ENCODE measurements at places on chromosomes 1 and 21.

DNA sequence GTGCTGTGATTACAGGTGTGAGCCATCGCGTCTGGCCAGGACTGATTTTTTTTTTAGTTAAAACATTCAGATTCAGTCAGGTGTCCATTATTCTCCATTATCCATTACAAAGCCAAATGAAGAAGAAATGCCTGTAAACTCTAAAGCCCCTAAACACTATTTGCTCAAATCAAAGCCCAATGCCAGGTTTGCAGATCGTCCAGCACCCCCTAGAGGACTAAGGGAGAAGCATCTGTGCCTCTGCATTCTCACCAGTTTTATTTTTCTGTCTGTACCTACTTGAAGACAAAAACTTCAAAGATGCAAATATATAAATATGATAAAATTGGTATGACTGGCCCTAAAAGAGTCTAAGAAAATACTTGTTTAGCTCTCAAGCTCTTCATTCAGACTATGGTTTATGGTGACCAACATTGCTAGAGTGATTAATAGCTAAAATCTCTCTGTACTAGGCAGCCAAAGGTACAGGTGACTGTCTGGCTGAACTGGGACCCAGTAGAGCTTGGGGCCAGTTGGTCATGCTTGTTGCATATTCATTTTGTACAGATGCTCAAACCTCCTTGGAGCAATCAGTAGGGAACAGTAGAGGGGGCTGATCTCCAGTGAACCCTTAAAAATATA is 138.4 kb downstream of the SYT2 start:
- no peak for DNase-seq

DNA sequence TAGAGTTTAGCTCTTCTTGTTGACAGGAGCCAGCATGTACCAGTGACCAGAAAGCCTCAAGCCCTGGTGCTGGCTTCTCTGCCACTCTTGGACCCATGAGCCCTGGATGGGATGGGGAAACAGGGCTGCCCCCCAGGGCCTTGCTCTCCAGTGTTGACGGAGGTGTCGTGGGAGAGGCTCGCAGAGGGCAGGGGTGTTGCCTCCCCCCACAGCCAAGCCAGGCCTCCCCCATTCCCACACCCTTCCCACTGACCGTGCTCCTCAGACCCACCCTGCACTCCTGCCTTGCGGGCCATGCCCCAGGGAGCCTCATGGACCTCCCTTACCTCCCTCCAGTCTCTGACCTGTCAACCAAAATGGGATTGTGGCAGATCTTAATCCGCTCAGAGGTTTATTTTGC is 123.8 kb upstream of the COL6A1 start:
- DNase-seq, result no peak

- DNase-seq, result no peak
Measured at GRCh38 chr1:220563564-220563963, 35.6 kb downstream of the MARK1 start.

- no peak for DNase-seq
Measured at GRCh38 chr21:21612466-21612865, 614.3 kb downstream of the NCAM2 start.

- DNase-seq, result no peak
Measured at GRCh38 chr1:154320882-154321608, at the start of gene AQP10. AQP10 (plus strand) TSS chr1:154321093; CDS start chr1:154321156, 63 bp downstream.

DNA sequence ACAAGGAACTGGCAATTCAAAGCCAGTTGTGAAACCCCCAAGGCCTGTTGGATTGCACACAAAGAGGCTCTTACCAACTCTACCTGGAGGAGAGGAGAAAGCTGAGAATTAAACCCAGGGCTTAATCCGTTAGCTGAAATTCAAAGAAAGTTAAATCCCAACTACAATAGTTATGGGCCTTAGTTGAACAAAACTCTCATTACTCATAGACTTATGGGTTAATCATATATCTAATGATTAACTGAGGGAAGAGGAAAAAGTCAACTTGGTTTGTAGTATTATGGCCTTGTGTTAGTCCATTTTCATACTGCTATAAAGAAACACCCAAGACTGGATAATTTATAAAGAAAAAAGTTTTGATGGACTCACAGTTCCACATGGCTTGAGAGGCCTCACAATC is 838.2 kb upstream of the ADGRL2 start:
- no peak for DNase-seq

DNA sequence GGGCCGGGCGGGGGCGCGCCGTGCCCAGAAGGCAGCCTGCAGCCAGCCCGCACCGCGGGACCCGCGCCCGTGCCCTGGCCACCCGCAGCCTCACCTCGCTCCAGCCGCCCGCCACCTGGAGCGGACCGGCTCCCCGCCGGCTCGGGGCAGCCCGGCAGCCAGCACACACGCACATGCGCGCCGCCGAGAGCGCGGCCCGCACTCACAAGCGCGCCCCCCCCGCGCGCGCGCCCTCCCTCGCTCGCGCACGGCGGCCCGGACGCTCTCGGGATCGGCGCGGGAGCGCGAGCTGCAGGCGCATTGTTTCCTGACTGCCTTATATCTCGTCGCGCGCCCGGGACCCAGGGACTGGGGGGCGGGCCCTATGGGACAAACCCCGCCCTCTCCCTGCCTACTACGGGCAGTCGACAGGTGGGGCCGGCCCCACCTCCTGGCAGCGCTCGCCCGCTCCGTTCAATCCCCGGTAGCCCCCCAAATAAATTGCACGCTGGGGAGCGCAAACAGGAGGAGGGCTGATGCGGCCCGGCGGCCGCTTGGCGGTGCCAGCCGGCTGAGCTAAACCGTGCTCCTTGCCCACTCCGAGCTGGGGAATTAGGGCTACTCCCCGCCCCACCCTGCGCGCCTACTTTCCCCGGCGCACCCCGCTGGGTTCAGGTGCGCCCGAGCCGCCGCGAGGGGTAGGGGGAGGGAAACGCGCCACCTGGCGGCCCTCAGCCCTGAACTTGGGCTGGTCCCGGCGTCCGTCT is at the start of gene MYCL:
TSS of gene MYCL (minus strand) at position 204 of the 746 bp plus-strand sequence. CDS start 483 bp downstream, outside the sequence.
- peak; percentile 62 for DNase-seq

DNA sequence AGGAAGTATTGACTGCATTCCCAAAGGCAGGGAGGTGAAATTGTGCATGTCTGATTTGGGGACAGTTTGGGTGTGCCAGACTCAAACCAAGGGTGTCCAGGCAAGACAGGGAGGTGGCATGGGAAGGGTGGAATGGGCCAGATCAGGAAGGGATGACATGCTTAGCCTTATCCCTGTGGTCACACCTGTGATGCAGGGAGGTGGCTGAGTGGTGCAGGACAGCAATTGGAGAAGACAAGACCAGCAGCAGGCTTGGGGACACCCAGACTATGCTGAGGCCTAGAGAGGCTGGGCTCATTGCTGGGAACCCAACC is 4.0 kb downstream of the FOXO6 start:
- no peak for DNase-seq

DNA sequence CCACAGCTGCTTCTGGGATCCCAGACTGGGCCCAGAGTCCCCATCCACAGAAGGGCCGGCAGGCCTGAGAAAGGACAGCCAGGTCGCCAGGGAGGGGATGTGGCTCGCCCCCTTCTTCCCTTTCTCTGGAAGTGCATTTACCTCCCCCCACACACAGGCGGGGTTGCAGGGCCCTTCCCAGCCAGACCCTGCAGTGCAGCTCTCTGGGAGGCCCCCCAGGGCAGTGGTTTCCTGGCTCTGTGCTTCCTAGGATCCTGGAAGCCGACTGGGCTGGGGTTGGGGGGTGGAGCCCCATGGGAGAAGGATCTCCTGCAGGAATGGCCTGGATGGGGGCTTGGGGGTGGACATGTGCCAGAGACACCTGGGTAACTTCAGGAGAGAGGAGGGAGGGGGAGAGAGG is 4.2 kb upstream of the COL6A1 start:
- DNase-seq, result no peak

- no peak for DNase-seq
Measured at GRCh38 chr21:40120940-40121575, 253.8 kb downstream of the PCP4 start.

DNA sequence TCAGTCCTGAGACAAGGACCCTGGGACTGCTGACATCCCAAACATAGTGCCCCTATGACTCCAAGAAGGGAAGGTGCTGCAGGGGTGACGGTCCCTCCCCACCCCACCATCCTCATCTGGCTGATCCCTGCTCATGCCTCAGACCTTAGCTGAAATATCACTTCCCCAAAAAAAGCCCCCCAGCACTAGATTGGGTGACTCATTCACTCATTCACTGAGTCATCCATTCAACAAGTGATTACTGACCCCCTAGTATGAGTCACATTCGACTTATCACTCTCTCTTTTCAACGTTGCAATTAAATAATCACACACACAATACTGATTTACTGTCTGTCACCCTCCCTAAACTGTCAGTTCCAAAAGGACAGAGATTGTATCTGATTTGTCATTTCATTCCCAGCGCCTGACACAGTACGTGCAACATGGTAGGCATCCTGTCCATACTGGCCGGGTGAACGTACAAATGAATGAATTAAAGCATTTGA is 48.6 kb downstream of the HIVEP3 start:
- no peak for DNase-seq

DNA sequence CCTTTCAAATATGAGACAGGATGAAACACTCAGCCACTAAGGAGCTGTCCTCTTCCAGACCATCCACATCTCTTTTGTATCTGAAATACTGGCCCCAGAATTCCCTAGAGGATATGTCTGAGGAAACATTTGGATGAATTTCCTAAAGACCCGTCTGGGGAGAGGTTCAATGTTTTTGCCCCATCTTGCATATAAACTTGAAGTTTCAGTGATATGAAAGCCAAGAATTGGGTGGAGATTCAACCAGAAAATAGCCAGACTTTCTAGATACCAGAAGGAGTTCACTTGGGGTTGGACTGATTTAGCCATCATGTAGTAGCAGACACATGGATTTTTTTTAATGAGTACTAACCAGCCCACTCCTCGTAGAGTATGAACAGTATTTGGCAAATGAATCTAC is 182.0 kb downstream of the PLPP3 start:
- no peak for DNase-seq

DNA sequence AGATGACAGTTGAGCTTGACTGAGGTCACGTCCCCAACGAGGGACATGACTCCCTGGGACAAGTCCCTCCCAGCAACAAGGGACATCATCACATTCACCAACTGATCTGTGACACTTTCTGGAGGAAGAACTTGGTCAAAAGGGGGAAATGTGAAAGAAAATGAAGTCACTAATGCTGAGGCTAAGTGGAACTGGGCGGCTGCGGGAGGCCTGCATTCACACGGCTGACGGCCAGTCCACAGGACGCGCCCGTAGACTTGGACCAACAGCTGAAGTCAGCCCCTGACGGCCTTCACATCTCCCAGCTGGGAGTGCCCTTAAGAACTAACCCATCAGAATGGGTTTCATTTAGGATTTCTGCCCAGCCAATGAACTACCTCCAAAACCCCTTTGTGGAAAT is 26.6 kb downstream of the POFUT2 start:
- DNase-seq, result no peak

GRCh38 chr1:170205301-170205700 is 59.5 kb downstream of the NTMT2 start:
- no peak for DNase-seq

DNA sequence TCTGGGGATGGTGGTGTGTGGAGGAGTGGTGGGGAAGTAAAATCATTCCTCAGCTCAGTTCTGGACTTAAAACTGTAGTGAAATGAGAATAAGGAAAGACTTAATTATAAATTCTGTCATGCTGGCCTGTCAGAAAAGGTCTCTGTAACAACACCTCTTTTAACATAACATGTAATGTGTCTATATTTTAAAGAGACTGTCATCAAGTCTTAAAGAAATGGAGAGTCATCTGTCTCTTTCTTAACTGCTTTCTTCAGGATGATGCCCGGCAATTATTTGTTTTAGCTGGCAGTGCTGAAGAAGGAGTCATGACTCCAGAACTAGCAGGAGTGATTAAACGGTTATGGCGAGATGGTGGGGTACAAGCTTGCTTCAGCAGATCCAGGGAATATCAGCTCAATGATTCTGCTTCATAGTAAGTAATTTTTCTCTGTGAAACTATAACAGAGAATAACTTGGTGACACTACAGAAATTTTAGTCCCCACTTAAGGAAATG is 30.6 kb downstream of the GNAI3 start:
- no peak for DNase-seq

GRCh38 chr1:109777980-109778625 is 14.4 kb upstream of the EPS8L3 start:
- DNase-seq, result no peak

DNA sequence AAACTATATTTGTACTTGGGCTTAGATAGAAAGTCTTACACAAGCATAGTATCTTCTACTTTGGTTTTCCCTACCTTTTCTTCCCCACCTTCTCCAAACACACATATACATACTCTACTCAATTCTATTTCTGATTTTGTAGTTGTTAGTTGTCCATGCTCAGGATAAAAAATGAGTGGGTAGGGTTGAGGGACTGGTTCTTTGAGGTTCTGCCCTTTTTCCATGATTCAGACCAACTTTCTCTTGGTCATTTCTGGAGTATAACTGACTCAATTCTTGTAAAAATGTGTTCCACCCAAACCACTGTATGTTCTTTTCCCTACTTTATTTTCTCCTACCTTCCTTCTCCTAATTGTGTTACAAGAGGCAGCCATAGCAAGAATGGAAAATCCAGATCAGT is 3.3 kb downstream of the CFAP126 start:
- no peak for DNase-seq

DNA sequence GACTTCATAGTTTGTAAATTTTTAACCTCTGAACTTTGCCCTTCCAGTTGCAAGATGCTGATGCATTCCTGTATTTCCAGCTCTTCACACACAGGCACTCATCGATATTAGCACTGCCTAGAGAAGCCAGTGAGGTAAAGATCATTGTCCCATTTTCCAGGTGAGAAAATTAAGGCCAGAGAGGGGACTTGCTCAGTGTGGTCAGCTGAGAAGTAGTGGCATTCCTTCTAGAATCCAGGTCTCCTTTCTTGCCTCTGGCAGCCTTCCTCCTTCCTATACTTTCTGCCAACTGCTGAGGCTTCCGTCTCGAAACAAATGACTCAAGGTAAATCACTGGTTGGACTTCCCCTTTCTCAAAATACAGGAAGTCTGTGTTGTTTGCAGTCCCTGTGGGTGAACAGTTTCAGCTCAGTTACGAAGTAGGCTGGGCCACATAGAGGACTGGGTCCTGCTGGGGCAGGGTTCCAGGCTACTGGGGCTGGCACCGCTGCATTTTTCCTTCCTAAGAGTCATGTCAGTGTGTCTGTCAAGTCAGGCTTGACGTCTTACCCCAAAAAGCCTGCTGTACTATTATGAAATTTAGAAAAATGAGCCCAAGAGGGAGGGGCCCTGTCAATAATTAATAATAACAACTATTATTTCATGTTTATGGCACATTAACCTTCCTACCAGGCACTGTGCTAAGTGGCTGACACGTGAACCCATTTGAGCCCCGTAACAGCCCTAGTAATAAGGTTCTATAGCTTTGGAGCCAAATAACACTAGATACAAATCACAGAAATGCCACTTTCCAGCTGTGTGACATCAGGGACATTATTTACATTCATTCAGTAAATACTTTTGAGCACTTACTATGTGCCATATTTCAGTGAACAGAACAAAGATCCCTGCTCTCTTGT is 16.6 kb upstream of the RNF19B start:
- peak; percentile 53 for DNase-seq

GRCh38 chr1:206896261-206896660 is 982 bp upstream of the IL24 start:
- DNase-seq, result no peak

- DNase-seq, result no peak
Measured at GRCh38 chr1:220776254-220776653, 10.5 kb upstream of the MTARC1 start.

GRCh38 chr1:30533141-30533540 is 190.2 kb downstream of the MATN1 start:
- no peak for DNase-seq

GRCh38 chr1:245996811-245997210 is 510.3 kb downstream of the SMYD3 start:
- no peak for DNase-seq

- DNase-seq, result no peak
Measured at GRCh38 chr21:16821588-16821987, 691.3 kb upstream of the CXADR start.
